ENCODE measurements at places on chromosomes 4 and X.
A peak's percentile ranks its signal among the peaks of the same experiment; 100 is the strongest.

DNA sequence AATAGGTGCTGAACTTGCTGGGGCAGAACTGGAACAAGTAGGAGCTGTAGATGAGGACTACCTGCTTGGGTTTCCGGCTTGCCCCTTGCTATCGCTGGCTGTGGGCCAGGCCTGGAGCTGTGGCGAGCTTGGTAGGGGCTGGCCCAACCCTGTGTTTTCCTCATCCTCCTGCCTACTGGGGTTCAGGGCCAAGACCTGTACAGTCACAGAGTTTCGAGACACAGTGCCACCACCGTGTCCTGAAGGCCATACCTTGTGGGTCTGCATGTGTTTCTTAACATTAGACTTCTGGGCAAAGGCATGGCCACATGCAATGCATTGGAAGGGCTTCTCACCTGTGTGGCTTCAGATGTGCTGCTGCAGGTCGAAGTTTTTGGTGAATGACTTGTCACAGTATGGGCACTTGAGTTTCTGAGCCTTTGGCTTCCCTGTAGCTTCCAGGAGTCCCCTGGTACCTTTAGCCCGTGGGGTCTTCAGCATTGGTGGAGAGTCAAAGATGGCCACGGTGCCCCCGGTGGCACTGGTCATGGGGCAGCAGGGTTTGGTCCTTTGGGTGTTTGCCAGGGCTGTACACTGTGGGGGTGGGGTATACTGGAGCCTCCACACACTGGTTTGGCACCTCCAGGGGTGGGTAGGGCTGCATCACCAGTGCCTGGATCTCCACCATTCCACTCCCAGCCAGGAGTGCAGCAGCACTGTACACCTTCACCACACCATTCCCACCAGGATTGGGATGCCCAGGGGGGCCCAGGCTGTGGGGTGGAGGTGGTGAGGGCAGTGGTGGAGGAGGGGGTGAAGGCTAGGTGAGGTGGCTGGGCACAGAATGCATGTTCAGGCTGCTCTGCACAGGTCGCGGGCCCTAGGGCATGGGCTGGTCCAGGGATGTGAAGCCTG lies 52.1 kb downstream of the CFAP299 start:
- no peak for DNase-seq

- no peak for DNase-seq
These were observed 93.7 kb upstream of the TRPC3 start for GRCh38 chr4:122045533-122045932.

DNA sequence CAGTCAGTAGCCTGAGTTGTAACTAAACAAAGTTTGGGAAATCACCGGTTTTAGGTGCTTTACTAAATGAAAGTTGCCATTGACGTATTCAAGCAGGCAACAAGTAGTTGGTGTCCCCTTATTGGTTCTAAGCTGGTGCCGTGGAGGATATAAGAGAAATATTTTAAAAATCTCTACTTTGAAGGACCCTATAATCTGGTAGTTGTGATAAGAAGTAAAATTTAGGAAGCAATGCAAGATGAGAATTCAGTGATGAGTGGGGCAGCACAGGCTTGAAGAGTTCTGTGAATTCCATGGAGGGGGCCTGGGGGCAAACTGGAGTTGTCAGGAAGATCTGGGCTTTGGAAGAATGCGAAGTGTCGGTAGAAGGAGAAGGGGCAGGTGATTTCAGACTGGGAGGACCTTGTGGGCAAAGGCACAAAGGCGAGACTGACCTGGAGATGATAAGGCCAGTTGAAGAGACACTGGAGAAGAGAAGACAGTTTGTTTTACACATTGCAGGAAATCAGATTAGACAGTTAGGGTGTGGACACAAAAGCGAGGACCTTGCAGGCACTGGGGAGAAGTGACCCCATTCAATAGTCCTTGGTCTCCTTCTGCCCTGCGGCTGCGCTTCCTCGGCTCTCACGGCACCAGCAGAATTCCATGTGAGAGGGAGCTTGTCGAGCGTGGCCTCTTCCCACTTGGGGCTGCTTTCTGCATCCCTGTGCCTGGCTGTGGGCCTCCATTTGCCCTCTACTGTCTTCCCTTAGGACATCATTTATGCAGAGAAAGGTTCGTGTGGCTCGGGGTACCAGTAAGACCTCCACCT lies 1.3 kb downstream of the RHOH start:
- no peak for DNase-seq

DNA sequence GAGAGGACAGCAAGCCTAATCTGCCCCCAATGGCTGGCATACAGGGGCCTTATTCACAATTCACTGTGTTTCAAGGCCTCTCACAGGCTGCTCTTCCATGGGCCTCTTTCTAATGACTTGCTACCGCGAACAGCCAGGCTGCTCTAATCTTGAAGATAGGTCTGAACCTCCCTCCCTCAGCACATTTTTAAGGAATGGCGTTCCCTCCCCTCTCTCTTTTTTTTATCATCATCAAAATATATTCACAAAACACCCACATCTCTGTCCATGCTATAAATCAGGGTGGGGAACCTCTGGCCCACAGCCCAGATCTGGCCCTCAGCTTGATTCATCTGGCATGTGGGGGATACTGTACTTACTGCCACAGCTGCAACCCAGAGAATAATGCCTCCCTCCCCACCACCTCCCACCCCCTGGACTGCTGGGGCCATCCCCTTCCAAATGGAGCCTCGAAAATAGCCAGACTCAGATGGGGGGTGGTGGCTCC lies 76.2 kb upstream of the PLAC1 start:
- no peak for DNase-seq

DNA sequence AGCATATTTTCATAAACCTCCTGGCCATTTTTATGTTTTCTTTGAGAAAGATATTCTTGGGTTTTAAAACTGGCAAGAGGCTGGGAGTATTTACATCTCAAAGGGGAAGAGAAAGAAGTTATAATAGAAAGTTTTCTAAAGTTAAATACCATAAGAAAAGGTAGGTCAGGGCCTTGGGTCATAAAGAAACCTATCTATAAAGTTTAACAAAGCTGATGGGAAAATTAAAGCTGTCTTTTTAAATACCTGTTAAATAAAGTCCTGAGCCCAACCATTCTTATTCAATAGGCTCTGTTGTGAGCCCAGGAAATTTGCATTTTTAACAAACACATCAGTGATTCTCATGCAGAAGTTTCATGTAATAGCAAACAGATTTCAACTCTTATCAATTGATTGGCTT lies 451.8 kb upstream of the INTU start:
- DNase-seq, result no peak

DNA sequence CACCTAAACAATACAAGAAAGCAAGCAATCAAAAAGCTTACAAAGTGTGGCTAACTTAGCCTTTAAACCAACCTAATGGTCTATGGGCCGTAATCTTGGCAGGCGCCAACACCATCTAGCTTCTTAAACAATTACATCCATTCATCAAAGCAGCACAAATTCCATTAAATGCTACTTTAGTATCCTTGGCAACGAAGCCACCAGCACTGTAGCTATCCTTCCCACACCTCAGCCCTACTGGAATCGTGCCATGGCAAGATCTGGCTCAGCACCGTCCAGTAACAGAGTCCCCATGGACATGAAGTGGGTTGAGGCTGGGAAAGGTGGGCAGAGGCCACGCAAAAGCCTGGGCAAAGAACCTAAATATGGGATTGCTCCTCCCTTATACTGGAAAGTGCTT lies 91.6 kb upstream of the MAP3K15 start:
- DNase-seq, result no peak

GRCh38 chr4:116736756-116737155 lies 348.6 kb downstream of the TRAM1L1 start:
- no peak for DNase-seq

DNA sequence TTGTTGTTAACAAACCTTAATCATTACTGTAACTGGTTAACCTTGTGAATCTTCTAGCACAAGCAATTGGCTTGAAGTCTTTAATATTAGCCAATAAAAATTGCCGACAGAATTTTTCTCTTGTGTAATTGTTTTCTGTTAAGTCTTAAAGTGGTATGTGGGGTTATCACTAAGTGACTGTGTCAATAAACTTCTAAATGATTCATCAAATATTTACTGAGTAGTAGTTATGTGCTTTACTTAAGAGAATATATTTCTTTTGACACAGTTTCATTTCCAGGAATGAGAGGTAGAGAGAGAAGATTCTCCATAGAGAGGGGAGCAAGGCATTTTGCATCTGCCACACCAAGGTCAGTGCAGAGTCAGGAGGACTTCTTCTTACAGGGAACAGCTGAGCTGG lies 2361.6 kb upstream of the AGA start:
- DNase-seq, result no peak

GRCh38 chrX:861340-861890 lies 230.8 kb downstream of the SHOX start:
- no peak for DNase-seq

GRCh38 chr4:53273726-53274125 lies 92.1 kb downstream of the SCFD2 start:
- no peak for DNase-seq

- DNase-seq, result no peak
These were observed 8.2 kb downstream of the KLHL15 start for GRCh38 chrX:24018809-24019208.

- DNase-seq, result no peak
These were observed 177.4 kb downstream of the SH3KBP1 start for GRCh38 chrX:19709812-19710518.

DNA sequence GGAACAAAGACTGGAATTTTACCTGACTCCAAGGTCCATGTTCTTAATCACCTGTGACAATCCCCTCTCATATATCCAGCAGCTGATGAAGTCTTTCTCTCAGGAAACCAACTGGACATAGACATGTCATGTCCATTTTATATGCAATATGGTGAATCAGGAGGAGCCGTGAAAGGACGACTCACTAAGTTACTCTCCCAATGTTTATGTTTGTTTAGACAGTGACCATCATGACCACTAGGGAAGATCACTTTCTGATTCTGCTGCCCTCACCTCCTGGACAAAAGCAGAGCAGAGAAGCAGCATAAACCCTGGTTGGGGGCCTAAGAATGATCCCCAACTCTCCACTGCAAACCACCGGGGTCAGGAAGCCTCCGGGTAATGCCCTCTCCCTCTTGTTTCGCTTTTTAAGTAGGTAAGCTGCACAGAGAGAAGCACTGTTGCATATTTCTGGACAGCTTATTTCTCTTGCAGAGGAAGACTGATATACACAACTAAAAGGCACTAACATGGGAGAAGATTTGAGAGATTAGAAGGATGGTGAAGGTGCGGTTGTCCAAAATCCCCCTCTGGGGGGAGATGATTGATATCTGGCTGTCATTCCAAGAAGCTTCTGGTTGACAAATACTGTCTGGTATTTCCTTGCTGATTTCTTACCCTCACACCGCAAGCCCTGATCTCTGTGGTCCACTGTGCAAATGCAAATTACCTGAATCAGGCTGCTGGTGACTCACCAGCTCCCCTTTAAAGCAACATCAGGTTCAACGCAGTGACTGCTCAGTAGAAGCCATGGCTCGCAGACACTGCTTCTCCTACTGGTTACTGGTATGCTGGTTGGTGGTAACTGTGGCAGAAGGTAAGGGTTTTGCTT lies at the start of gene ODAPH:
ODAPH (plus strand) TSS at position 773 of the 871 bp plus-strand sequence; CDS start at position 790, 17 bp downstream.
- DNase-seq, result no peak

- no peak for DNase-seq
These were observed 13.6 kb downstream of the FGFRL1 start for GRCh38 chr4:1024882-1025545.

DNA sequence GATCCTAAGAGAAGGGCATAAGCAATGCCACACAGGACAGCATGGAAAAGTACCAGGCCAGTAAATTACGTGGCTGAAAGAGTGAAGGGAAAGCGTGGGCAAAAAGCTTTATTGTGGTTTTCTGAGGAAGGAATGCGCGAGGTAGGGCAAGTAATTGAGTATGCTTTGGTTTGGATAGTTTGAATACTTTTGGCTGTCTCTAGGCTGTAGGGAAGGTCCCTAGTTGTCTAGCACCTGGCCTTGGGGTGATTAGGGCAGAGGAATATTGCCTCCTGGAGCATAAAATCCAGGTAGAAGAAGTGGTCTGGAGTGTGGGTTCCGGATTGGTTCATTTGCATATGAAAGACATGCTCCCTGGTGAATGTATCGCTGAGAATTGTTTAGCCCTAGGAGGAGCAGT lies 46.4 kb upstream of the NALF2 start:
- DNase-seq, result no peak

GRCh38 chrX:131068945-131069719 lies 11.0 kb downstream of the ARHGAP36 start:
- DNase-seq, result peak; percentile 89

DNA sequence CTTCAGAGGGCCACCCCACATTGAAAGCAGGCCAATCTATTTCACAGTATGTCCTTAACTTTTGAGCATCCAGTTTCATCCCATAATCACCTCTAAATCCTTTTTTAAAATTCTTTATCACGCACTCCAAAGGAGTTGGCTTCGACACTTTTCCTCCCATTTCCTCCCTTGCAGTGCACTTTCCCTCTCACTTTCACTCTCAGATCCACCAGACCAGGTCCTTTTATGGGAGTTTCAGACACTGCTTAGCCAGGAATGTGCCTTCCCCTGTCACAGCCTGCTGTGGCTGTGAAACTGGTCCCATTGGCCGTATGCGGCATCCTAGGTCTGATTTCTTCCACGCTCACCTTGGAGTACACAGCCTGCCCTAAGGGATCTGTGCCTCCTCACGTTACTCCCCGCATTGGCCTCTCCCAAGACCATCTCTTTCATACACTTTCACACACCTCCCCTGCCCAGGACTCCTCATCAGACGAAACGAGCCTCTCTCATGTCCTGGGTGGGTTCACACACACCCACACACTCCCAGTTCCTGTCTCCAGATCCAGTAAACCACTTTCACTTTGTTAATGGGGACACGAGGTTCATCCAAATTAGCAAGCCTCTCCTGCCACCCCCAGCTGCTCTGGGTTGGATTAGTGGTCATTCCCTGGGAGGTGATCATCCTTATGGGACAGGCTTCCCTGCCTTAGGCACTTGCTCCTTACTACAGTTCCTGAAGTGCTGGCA lies 10.0 kb upstream of the RHOXF2B start:
- no peak for DNase-seq

DNA sequence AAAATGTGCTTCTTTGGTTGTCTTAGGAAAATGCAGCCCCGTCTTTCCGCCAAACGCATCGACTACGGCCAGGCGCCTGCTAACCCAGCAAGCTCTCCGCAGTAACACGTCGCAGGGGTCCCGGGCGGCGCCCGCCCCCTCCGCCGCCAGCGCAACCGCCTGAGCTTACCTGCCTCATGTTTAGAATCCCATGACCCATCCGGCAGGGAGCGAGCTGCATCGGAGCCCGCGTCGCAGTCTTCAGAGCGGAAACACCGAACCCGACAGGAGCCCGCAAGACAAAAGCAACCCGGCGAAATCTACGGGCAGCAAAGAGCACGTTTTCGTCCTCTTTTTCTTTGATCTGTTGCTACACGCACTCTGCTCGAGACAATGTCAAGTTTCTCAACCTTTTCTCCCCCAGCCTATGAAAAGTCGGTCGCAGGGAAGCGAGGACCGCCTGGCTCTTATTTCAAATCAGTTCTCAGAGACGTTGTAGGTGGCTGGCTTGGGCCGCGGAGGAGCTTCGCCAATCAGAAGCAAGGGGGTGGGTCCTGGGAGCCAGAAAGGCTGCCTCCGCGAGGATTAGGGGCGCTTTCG lies at the start of gene MID1:
MID1 (minus strand) TSS at position 465 of the 579 bp plus-strand sequence. CDS start 53,038 bp downstream, outside the sequence.
- peak; percentile 73 for DNase-seq

GRCh38 chrX:8861908-8862307 lies 60.7 kb upstream of the FAM9A start:
- no peak for DNase-seq

- no peak for DNase-seq
These were observed 39.8 kb upstream of the MID1 start for GRCh38 chrX:10660171-10660570.
